ENCODE measurements at places on chromosomes 5 and 9. TPM values are rescaled to one million over a fixed set of nuclear protein-coding genes. Genes with fewer than 3 reads are reported as not detected.
A peak's percentile ranks its signal among the peaks of the same experiment; 100 is the strongest.

DNA sequence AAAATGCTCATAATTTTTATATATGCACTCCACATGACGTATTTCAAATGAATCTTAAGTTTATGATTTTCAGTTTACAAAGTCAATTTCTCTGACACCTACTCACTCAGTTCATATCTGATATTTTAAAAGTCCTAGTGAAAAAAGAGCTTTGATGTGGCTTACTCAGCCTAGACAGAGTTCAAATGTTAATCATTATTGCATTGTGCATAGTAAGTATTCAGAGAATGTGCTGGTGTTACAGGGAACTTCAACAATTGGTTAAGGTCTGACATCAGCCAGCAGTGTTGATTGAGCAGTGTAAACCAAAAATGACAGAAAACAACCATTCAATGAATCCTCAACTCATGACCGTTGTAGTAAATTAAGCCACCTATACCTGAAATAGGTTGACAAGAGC, 147.2 kb upstream of the LHFPL2 start:
- no peak overlapping the region for H3K4me3 ChIP-seq
- no peak overlapping the region for H3K27ac ChIP-seq
- H3K27me3 ChIP-seq, result no peaks in the 10 kb centered on the region
- peaks cover 3% of the 10 kb centered on the region for H3K36me3 ChIP-seq

- peaks cover 15% of the 10 kb centered on the region for H3K36me3 ChIP-seq
- H3K27ac ChIP-seq, result no peak overlapping the region
- H3K4me3 ChIP-seq, result no peak overlapping the region
- H3K4me1 ChIP-seq, result peaks cover 2% of the 10 kb centered on the region
These were observed 957.8 kb upstream of the CTNND2 start for GRCh38 chr5:12861886-12862654.

GRCh38 chr9:35487081-35487480, 2.8 kb upstream of the RUSC2 start:
- H3K27ac ChIP-seq, result no peak overlapping the region
- peaks cover 4% of the 10 kb centered on the region for H3K4me1 ChIP-seq
- H3K36me3 ChIP-seq, result no peaks in the 10 kb centered on the region
- DNase-seq, result no peak

DNA sequence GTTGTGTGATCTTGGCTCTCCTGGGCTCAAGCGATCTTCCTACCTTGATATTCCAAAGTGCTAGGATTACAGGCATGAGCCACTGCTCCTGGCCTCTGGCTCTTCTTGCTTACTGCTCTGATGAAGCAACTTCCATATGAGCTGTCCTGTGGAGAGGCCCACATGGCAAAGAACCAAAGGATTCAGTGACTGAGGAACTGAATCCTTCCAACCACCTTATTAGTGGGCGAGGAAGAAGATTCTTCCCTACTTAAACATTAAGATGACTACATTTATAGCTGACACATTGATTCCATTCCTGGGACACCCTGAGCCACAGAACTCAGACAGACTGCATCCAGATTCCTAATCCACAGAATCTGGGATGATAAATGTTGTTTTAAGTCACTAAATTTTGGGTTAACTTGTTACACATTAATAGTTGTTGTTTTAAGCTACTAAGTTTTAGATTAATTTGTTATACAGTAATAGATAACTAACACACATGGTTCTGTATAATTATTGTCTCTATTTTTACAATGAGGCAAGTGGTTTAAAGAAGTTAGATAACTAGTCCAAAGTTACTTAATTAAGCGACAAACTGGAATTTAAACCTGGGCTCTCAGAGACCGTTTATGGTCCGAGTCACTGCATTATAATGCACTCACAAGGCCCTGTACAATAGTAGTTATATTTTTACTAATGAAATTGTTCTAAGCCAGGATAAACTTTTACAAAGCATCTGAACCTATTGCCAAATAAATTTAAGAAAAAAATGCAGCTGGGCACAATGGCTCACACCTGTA, 16.7 kb upstream of the SLCO4C1 start:
- H3K27me3 ChIP-seq, result no peaks in the 10 kb centered on the region
- no peaks in the 10 kb centered on the region for H3K36me3 ChIP-seq
- no peaks in the 10 kb centered on the region for H3K4me1 ChIP-seq
- no peak overlapping the region for H3K27ac ChIP-seq

GRCh38 chr5:132478366-132478871, 12.2 kb downstream of the IRF1 start:
- no peak overlapping the region for H3K27ac ChIP-seq
- no peak for DNase-seq
- H3K27me3 ChIP-seq, result no peaks in the 10 kb centered on the region

- H3K36me3 ChIP-seq, result 0 out of 2 replicates have a peak, but pooled peaks cover 2% of the 10 kb centered on the region
- H3K27me3 ChIP-seq, result no peaks in the 10 kb centered on the region
- no peaks in the 10 kb centered on the region for H3K4me1 ChIP-seq
These were observed 37.0 kb upstream of the BASP1 start for GRCh38 chr5:17180330-17180843.

DNA sequence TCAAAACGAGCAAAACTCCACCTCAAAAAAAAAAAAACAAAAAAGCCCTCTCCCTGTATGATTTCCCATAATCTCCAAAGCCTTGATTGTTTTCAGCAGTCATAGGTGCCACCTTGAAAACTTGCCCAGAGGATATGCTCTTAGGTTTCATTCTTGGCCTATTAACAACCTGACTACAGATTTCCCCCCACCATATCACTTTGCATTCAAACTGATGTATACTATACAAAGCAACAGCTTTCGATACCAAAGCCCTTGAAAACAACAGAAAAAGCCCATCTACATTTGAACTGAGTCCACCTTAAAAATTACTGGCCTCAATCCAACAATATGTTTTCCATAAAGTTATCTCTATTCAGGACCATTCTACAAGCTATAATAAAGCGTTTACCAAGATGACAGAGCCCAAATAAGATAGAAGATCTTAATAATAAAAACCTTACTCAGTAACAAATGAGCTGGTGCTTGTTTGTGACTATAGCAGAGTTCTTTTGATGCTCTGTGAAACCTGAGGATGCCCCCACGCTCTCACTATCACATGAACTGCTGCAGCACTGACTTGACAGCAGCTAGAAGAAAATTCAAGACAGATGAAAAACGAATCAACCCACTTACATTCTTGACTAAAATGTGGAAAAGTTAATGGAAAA, 44.4 kb downstream of the FNBP1 start:
- H3K36me3 ChIP-seq, result peaks cover 3% of the 10 kb centered on the region
- H3K27ac ChIP-seq, result no peak overlapping the region
- no peak overlapping the region for H3K4me3 ChIP-seq
- no peak for DNase-seq
- H3K4me1 ChIP-seq, result no peaks in the 10 kb centered on the region

DNA sequence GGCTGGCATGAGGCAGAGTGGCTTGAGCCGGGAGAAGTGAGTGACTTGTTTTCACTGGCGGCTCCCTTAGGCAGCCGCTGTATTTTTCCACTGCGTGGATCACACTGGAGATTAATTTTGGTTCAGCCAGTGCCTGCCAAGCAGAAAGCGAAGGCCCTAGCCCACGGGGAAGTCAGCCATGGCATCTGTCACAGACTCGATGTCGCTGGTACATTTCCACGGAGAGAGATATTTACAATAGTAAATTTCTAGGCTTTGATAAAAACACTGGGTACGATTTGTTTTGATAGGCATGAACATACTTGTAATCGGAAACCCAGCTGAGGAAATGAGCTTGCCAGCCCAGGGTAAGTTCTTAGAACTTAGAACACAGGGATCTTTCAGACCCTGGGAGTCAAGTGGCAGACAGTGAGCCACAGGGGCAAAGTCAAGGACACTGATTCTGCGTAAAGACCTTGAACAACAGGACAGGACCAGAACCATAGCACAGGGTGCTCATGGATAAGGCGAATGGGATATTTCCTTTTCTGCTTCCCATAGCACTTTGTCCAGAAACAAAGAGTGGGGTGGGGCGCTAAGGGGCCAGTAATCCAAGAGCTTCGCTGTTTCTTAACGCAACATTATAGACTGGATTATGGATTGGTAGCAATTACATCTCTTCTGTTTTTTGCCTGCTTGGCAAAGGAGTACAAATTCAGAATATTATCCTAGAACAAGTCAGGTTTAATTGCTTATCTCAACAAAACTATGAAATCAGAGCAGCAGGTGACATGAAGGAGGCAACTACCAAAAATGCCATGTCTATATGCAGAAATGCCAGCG, 4.5 kb downstream of the DUSP1 start:
- peaks cover 11% of the 10 kb centered on the region for H3K36me3 ChIP-seq
- H3K4me1 ChIP-seq, result no peaks in the 10 kb centered on the region
- H3K27me3 ChIP-seq, result no peaks in the 10 kb centered on the region
- DNase-seq, result no peak
- H3K27ac ChIP-seq, result no peak overlapping the region
- H3K4me3 ChIP-seq, result 0 out of 2 replicates have a peak overlapping the region, but pooled peaks have one; percentile 10

DNA sequence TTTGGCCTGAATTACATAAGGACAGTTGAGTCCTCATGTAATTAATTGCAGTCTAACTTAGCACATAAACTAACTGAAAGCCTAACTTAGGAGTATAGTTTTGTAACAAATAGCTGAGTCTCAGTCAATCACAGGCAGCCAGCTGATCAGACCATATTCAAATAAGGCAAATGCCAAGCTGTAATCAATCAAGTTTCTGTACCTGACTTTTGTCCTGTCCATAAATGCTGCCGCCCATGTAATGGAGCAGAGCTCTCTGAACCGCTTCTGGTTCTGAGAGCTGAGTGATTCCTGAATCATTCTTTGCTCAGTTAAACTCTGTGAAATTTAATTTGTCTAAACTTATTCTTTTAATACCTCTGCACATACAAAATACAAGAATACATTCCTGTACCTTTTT, 104.8 kb downstream of the TSSK1B start:
- no peak overlapping the region for H3K27ac ChIP-seq
- no peak overlapping the region for H3K4me3 ChIP-seq
- H3K27me3 ChIP-seq, result no peaks in the 10 kb centered on the region
- no peak for DNase-seq
- no peaks in the 10 kb centered on the region for H3K36me3 ChIP-seq

DNA sequence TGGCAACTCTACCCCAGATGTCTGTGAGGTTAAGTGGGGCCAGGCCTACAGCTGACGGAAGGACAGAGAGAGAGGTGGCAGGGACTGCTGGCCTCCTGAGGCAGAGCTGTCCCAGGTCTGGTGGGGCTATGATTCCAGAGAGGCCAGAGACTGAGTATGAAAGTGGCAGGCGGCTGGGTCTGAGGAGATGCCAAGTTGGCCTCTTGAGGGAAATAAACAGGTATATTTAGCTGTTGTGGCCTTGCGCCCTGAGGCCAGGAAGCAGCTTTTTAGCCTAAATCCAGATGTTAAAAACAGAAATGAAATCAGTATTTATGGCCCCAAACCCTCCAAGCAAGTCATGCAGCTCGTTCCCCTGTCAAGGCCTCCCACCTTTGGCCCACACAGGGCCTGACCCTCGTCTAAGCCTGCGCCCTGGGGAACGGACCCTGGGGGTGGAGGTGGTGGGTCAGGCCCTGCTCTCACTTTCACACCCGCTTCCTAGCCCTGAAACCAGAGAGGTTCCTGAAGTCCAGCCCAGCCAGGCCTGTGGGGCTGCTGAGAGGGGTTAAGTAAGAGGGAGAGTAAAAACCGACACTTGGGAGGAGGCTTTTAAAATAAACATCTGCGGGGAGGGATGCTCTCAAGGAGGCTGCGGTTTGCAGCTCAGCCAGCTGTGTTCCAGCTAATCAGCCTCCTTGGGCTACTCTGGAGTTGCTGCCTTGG, 18.7 kb downstream of the PCDHGC5 start:
- H3K4me3 ChIP-seq, result peak overlapping the region; percentile 79
- no peaks in the 10 kb centered on the region for H3K27me3 ChIP-seq
- peaks cover 19% of the 10 kb centered on the region for H3K36me3 ChIP-seq
- no peak overlapping the region for H3K27ac ChIP-seq

- peak; percentile 94 for DNase-seq
- H3K4me1 ChIP-seq, result no peaks in the 10 kb centered on the region
- peaks cover 96% of the 10 kb centered on the region for H3K27me3 ChIP-seq
These were observed 13.9 kb downstream of the NR2F1 start for GRCh38 chr5:93596676-93597490.

DNA sequence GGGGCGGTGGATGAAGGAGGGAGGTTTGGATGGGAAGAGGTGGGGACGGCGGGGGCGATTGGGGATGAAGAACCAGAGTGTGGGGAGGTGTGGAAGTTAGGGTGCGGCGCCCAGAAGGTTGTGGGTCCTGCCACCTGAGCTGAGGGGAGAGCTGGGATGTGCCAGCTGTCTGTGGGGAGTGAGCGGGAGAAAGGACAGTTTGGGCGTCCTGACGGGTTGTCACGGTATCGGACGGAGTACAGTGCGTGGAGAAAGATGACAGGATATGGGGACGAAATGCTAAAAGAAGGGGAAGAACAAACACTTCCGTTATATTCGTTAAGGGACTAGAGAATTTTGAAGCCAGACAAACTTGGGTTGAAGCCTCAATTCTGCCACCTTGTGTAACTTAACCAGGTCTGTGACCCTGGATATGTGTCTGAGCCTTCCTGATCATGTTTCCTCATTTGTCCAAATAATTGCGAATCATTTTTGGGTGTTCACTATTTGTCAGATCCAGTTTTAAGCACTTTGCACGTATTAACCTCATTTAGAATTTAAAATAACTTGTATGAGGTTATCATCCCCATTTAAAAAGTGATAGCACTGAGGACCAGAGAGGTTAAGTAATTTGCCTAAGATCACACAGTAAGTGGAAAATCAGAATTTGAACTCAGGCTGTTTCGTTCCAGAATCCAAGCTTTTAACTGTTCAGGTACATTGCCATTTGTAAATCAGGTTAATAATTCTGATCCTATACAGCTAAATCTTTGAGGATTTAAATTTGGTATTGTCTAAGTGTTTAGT, 689 bp downstream of the CNTRL start:
- H3K4me1 ChIP-seq, result no peaks in the 10 kb centered on the region
- peaks cover 23% of the 10 kb centered on the region for H3K27me3 ChIP-seq
- H3K4me3 ChIP-seq, result peak overlapping the region; percentile 78
- no peaks in the 10 kb centered on the region for H3K36me3 ChIP-seq

DNA sequence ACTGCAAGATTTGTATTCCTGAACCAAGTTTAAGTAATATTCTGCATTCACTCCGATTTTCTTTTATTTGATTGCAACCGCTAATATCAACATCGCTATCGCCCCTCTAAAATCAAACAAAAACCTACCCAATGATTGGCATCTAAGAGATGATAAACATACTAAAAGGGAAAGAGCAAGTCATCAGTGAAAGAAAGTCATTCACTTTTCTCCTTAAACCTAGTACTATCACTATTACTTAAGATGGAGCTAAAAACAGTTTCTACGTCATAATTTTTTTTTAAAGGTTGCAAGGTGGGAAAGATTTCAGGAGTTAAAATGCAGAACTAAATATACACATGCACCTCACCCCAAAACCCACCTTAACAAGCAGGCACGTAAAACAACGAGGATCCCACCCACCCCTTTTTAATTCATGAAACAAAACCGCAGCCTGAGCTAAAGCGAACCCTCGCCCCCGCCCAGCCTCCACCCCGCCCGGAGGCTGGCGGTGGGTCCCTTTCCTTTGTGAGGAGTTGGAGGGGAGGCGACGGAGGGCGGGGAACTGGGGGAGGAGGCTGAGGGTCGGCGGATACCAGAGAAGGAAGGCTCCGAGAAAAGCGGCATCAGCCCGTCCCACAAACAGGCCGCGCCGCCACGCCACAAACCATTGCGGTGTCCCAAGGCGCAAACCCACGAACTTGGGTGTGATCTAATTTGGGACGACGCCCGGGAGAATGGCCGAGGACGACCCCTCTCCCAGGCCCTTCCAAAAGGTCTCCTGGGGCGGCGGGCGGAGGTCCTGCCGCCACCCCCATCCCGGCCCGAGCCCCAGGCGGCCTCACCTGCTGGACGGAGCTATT, 861 bp downstream of the UBQLN1 start:
- peak; percentile 68 for DNase-seq
- H3K27ac ChIP-seq, result peak overlapping the region; percentile 73
- H3K27me3 ChIP-seq, result no peaks in the 10 kb centered on the region
- H3K36me3 ChIP-seq, result peaks cover 14% of the 10 kb centered on the region

The GFI1B gene
- not detected for total RNA-seq

The STKLD1 gene
- total RNA-seq, result 0.57 TPM

The PCDHGA4 gene
- 2.3 TPM for total RNA-seq

The G3BP1 gene
- 439 TPM for total RNA-seq

The SLC27A6 gene
- 3.3 TPM for total RNA-seq

The OCLN gene
- total RNA-seq, result 109 TPM

The KCNV2 gene
- total RNA-seq, result not detected

The MRPS27 gene
- 78.1 TPM for total RNA-seq

All from H9 (cell line).